ENCODE measurements at places on chromosomes 2 and 18.
A peak's percentile ranks its signal among the peaks of the same experiment; 100 is the strongest.

GRCh38 chr18:37538526-37539205 is 26.9 kb downstream of the CELF4 start:
- DNase-seq: no peak

- DNase-seq: no peak
Measured at GRCh38 chr2:145075454-145076062, 555.6 kb upstream of the ZEB2 start.

GRCh38 chr2:163132850-163133249 is 294.3 kb upstream of the KCNH7 start:
- peak; percentile 19 for DNase-seq

- DNase-seq: no peak
Measured at GRCh38 chr2:108367561-108368175, 10.1 kb upstream of the SULT1C4 start.

DNA sequence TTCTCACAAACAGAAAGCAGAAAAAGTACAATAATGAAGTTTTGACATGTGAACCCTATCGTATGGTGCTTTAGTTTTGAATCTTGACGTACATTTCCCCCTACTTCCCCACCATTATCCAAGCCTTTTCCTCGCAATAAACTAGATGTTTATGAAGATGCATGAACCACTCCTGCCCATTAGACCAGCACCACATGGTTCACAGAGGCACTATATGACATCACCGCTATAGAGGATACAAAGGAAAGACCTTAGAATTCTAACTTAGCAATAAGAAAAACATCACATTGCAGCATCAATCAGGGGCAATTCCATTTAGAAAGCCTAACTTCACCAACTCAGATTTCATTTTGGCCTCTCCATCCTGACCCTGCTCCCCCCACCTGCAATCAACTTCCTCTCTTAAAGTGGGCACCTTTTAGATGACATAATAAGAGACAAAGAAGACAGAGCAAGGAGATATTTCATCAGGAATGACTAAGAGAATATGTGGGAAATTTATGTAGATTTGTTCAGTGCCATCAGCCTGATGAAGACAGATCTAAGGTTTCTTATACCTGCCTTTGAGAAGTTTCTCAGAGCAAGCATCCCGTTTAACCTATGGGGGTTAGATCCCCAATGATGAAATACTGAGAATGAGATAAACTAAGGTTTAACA is 124.9 kb downstream of the PIGN start:
- no peak for DNase-seq

GRCh38 chr2:31319406-31320175 is 85.6 kb downstream of the EHD3 start:
- DNase-seq: peak; percentile 90

DNA sequence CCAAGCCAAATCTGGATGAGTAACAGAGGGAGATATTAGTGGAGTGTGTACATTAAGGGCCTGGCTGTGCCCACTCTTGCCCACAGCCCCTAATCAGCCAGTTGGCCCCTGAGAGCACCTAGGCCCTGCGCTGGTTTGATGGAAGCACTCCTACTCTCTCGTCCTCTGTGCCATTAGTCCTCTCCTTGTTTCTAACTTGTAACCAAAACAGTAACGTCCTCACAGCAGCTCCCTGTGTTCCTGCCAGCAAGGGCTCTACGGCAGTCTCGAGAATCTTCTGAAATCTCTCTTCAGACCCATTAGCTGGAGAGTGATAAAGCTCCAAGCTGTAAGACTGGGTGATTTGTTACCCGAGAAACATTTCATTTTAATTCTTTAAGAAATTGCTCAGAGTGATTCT is 76.1 kb downstream of the LRRC30 start:
- no peak for DNase-seq

GRCh38 chr2:11812466-11813248 is 66.2 kb downstream of the LPIN1 start:
- DNase-seq: no peak

DNA sequence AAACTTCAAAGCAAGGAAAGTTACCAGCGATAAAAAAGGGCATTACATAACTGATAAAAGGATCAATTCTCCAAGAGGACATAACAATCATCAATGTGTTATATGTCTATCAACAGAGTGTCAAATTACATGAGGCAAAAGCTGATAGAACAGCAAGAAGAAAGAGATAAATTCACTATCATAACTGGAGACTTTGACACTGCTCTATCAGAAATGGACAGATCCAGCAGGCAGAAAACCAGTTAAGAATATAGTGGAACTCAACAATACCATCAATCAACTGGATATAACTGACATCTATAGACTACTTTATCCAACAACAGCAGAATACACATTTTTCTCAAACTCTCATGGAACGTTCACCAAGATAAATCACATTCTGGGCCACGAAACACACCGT is 65.0 kb downstream of the ROCK2 start:
- DNase-seq: no peak

GRCh38 chr2:26195040-26195984 is 22.4 kb downstream of the GAREM2 start:
- DNase-seq: peak; percentile 58

DNA sequence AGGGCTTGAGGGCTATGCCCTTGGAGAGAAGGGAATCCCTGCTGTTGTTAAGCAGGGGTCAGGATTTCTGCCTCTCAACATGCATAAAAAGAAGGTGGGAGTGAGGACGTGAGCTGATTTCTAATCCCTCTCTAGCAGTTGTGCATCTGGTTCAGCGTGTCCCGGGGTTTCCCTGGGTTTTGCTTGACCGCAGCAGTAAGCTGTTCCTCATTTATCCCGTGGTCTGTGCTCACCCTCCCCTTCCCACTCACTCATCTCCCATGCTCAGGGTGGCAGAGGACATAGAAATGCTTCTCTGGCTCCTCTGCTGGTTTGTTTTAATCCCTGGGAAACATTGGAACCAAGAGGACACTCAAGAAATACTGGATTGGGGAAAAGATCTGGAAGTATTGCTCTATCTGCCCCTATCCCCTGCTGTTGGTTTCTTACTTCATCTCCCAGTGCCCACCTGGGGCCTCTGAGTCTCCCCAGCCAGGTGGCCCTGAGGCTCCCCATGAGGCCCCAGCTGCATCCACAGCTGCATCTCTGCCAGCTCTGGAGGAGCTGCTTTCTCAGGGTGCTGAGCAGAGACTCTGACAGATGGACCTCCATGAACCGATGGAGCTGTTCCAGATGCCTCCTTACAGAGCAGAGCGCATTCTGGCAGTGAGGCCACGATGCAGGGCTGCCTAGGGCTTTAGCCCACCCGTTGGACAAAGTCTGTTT is 36.1 kb downstream of the TET3 start:
- peak; percentile 79 for DNase-seq

- DNase-seq: no peak
Measured at GRCh38 chr2:112996635-112997034, 8.6 kb upstream of the IL36A start.

GRCh38 chr2:118982039-118982438 is 40.0 kb downstream of the MARCO start:
- DNase-seq: no peak

- DNase-seq: no peak
Measured at GRCh38 chr2:23586741-23587306, 201.8 kb downstream of the KLHL29 start.

DNA sequence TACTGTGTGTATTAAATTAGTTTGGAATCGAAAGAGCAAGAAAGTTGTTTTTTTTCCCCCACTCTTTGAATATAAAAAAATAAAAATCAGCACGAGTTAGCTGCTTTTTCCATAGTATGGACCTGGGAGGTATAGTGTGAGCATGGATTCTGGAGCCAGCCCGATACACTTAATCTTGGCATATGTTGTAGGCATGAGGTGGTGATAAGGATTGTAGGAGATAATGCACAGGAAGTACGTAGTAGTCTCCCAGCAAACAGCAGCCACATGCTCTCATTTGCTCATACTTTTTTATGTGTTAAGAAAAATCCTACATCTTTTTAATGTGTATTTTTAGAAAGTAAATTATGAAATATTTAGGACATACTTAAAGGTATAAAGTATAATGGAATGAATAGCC is 2.1 kb upstream of the DNAJC27 start:
- peak; percentile 40 for DNase-seq

DNA sequence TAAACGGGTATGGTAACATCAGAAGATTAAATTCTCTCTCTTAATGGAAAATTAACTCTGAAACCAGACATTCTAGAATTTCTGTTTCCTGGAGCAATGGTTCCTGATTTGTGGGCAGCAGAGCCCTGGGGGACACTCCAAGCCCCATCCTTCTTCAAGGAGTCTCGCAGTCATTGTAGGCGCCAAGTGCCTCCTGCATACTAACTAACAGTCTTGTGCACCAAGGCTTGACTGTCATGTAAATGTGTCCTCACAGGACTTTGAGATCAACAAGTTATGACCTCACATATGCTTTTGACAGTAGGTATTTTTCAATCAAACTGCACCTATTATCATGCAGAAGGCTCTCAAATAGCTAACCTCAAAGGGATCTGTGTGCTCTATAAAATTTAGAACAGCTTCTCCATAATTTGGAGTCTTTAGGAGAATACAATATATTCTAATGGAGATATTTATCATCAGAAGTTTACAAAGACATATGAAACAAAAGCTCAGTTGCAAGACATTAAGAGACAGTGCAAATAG is 52.1 kb upstream of the COPS8 start:
- no peak for DNase-seq

Data from amniotic epithelial cell (primary cell).